ENCODE measurements at places on chromosomes 5 and 9.

GRCh38 chr5:134611515-134611914 is 21.1 kb downstream of the SAR1B start:
- no peak for DNase-seq

DNA sequence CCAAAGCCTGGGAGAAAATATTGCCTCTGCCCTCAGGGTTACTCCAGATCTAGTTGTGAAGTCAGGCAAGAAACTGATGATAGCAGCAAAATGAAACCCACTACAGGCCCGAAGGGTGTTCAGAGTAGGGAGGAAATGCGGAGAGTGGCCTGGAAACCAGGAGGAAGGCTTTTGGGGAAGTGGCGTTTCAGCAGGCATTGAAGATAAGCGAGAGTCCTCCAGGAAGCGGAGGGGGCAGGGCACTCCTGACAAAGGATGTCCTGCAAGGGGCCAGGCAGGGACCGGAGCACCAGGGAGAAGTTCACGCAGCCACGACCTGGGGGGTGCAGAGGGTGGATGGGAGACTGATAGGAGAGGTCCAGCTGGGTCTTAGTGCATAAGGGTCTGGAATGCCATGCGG is 7.8 kb upstream of the FOXI1 start:
- no peak for DNase-seq

DNA sequence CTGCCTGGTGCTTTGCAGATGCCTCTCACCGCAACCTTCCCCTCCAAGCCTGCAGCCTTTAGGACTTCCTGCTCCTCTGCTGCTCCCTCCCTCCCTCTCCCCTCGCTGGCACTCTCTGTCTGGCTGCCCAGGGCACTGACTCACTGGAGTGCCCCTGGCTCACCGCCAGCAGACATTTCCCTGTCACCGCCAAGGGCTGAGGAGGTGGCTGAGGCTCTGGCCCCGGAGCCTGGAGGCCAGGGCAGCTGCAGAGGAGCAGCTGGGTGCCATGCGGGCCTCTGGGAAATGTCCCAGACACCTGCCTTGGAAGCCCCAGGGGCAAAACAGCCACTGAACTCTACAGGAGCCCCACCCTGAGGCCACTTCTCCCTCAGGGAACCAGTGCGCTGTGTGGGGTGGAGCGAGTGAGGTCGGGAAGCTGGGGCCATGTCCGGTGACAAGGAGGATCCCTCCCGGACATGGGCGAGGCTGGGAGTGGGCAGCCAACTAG is 53.4 kb downstream of the TENT4A start:
- DNase-seq = no peak

GRCh38 chr9:72006501-72006900 is 53.9 kb downstream of the C9orf57 start:
- no peak for DNase-seq

DNA sequence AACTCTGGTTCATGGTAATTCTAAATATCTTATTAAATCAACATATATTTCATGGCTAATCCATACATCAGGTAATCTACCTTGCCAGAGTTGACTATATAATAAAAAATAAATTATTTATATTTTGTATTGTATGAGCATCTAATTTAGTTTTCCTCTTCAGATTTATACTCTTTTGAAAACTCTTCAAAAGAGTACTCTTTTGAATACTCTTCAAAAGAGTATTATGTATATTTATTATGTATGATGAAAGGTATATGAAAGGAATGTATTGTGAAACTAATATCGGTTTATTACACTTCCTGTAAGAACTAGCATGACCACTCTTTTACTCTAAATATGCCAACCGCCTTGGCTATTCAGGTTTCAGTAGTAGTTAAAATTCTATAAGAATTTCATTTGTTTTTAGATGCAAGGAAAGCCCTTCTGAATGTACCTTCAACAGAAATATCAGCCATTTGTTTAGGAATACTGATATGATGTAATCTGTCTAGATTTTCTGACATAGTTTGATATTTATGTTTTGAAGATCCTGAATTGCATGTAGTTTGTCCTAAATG is 178.7 kb downstream of the WDR70 start:
- no peak for DNase-seq

DNA sequence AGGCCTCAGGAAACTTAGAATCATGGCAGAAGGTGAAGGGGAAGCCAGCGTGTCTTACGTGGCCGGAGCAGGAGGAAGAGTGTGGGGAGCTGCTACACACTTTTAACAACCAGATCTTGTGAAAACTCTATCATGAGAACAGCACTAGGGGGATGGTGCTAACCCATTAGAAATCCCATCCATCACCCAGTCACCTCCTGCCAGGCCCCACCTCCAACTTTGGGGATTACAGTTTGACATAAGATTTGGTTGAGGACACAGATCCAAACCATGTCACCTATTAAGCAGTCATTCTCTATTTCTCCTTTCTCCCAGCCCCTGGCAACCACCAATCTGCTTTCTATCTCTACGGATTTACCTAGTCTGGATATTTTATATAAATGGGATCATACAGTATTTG is 26.9 kb downstream of the PBX3 start:
- no peak for DNase-seq

DNA sequence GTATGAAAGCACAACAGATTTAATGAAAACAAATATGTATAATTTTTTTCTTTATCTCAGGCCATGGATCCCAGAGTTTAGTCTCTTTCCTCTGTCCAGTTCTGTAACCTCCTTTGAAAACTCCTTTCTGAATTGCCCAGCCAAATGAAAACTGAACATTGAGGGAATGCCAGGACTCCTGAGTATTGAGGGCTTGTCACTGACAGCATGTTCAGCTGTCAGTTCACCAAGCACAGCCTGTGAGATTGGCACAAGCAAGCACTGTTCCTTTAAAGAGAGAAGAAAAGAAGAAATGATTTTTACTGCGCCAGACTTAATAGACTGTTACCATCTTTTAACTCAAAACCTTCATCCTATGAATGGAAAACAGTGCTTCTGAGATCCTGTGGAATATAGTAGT is 27.3 kb downstream of the TTC1 start:
- no peak for DNase-seq

- DNase-seq = no peak
These were observed 385.7 kb downstream of the PLK2 start for GRCh38 chr5:58074222-58074621.

GRCh38 chr5:31995714-31996113 is 178.4 kb downstream of the GOLPH3 start:
- no peak for DNase-seq

DNA sequence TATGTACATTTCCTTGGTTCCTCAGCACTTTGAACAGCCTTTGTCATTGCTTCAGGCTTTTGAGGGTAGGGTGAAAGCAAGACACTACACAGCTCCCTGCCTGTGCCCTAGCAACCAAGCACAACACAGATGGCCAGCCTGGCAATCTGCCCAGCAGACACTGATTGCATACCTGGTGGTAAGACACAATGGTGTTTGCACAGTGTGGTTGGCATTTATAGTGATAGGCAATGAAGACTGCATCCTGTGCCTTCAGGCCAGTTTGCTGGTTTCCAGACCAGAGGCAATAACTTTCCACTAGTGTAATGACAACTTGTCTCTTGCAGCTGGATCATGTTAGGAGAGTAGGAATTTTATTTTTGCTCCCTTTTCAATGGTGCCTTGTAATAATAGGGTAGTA is 144.5 kb upstream of the TNC start:
- no peak for DNase-seq

GRCh38 chr5:116370886-116371285 is 203.7 kb downstream of the SEMA6A start:
- no peak for DNase-seq

DNA sequence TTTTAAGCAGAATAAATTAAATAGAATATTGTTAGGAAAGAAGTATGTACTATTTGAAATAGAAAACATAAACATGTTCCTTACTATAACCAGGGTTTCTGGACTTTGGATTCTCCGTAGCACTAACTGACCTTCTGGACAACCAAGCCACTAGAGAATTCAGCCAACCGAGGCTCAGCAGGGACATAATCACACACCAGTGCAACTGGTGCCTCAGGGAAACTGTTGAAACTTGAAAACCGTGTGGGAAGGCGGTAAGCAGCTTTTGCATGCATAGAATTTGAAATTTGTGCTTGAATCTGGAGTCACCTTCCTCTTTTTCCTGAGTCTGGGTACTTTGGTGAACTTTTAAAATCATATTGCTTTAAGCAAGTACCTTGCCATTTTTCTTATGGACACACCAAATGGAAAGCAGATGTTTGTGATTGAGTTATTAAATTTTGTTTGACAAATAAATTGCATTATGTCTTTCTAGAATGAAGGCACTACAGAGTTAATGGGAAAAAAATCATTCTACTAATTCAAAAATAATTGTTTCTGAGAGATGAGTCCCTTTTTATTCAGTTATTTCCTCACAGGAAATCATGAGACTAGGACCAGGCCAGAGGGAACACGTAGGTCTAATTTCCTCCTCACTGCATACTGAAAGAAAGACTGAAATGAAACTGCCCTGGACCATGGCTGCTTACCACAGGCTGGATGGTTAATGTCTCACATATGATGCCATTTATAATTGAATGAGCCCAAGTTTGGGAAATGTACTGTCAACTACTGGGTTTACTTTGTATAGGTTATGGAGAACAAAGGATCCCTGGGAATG is 20.6 kb upstream of the SCAMP1 start:
- no peak for DNase-seq

DNA sequence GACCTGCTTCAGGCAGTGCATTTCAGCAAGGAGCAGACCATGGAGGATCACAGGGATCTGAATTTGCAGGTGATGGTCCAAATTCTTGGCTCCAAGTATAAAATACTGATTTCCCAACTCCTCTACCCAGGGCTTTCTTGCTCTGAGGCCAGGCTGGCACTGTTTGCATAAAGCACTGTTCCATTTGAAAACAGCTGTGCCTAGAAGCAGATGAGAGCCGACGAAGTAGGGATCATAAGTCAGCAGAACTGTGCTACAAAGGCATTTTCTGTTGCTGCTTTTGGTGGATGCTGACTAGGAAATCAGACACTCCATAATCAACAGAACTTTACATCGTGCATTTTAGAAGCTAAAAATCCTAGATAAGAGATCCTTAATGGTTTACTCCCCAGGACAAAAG is 126.4 kb downstream of the MAT2B start:
- no peak for DNase-seq

GRCh38 chr5:66157046-66157445 is 12.9 kb downstream of the SREK1 start:
- no peak for DNase-seq

DNA sequence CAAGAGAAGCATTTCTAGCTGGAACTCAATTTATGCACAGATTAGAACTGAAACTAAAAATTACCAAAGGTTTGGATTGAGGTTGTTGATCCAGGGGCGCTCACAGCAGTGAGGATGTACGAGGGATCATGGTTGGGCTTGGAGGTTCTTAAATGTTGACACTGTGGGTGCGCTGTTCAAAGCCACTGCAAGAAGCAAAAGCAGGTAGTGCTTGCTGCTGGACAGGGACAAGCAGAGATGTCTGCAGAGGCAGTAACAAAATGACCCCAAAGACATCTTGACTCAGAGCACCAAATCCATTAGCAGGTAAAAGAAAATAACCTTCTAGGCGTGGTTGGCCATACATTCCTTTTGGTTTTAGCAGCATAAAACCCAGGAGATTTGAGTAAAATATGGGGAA is 468.4 kb downstream of the ZSWIM6 start:
- DNase-seq = no peak

DNA sequence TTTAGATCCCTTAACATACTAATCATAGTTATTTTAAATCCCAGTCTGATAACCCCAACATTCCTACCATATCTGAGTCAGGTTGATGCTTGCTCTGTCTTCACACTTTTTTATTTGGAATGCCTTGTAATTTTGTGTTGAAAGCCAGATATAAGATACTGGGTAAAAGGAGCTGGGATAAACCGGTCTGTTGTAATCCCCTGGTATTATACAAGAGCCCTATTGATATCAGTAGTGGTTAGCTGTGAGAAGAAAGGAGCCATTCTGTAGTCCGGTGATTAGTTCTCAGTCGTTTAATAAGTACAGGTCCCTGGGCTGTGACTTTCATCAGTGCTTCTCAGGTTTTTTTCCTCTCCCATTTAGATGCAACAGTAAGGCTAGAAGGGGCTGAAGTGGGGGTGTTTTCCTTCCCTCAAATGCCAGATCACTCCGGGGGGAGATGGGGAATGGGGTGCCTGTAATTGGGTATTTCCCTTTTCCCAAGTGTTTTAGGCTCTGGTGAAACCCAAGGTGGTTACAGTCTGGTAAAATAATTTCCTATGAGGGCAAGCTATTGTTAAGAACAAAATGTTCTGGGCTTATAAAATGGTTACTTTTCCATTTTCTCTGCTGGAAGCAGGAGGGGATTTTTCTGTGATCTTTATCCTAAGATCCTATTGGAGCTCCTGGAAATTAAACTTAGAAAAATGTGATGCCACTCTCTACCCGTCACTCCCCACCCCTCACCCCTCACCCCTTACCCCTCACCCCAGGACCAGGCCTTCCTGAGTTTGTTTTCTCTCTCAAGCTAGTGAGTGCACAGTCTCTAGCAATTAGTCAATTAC is 72.7 kb downstream of the KCNN2 start:
- no peak for DNase-seq

GRCh38 chr5:142869886-142870285 is 99.7 kb downstream of the ARHGAP26 start:
- no peak for DNase-seq

DNA sequence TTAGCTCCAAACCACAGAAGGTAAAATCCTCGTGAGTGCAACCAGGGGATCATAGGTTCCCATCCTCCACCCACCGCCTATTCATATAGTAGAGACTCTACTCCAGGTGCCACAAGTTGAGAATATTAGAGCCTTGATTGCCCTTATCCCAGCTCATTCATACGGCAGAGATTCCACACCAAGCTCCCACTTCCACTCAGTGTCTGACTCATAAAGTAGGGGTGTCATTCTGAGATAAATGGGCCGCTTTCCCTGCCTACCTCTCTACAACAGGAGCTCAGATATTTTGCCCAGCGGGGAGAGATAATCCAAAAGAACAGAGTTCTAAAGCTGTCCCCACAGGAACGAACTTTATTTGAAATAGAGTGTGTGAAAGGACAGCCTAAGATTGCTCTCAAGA is 9.4 kb downstream of the SLC22A4 start:
- DNase-seq = no peak

- DNase-seq = no peak
These were observed 162.5 kb downstream of the CD180 start for GRCh38 chr5:67033880-67034651.

DNA sequence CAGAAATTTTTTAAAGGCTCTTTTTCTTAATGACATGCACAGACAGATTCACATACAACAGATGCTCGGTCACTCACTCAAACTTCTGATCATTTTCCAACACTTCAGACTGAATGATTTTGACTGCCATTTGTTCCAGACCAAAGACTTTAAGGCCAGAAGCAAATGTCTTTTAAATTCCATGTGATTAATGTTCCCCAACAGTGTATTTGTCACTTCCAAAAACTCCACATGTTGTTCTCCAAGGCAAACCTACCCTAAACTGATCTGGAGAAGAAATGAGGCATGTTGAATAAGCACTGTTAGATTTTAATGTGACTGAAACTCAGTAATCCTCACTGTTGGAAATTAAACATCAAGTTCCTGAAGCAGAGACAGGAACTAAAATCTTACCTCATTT is 366.7 kb downstream of the GABRG2 start:
- no peak for DNase-seq

DNA sequence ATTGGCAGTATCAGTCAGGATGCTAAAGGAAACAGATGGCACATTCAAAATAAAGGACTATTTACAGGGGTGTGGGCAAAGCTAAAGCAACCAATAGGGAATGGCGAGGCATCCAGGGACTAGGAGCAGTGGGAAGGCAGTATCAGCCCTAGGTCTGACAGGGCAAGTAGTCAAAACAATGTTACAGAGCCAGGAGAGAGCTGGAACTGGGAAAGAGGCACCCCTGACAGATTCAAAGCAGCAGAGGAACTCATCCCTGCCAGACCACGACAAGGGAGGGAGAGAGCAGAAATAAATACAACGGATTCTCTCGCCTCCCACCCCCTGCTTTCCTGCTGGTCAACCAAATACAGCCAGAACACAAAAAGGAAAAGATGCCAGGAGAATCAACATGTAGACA is 371.5 kb downstream of the NR2F1-AS1 start:
- no peak for DNase-seq
